T-helper 9 cell (primary cell): ENCODE measurements at places on chromosomes 6 and 20.

GRCh38 chr20:51542571-51543421, at the start of gene NFATC2:
TSS of gene NFATC2 (minus strand) at chr20:51542719. CDS start at chr20:51542499, 220 bp downstream.
- peak; percentile 46 for DNase-seq

GRCh38 chr6:95292011-95292410, 285.3 kb upstream of the MANEA start:
- no peak for DNase-seq

DNA sequence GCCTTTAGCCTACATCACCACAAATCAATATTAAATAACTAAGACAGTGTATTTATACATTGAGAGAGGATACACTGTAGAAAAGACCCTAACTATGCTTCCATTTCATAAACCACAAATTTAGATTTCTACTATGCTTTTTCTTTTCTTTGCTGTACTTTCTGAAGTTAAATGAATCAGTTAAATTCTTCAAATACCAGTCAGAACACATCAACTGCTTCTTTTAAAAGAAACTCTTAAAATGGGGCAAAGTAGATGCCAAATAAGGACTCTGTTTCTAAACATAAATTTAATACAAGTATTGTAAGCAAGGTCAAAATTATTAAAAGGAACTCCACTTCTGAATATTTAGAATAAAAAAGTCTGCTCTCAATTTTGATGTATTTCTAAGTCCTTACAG, 76.9 kb downstream of the GMDS start:
- no peak for DNase-seq

DNA sequence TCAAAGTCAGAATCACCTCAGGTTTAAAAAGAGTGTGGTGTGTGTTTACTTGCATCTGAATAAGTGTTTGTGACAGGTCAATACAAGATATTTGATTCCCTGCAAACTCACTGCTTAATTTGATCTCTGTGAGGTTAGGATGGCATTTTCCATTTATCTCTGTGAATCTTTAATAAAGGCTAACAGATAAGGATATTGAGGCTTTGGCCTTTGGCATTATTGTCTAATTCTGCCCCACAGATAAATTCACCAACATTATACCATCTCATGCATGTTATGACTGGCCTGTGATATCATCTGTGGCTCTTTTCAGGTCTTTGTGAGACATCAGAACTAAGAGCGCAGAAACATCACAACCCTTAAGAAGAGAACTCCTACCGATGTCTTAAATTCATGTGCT, 84.7 kb downstream of the TRMT6 start:
- no peak for DNase-seq

- DNase-seq, result no peak
Measured at GRCh38 chr6:6458172-6458571, 130.3 kb upstream of the LY86 start.

DNA sequence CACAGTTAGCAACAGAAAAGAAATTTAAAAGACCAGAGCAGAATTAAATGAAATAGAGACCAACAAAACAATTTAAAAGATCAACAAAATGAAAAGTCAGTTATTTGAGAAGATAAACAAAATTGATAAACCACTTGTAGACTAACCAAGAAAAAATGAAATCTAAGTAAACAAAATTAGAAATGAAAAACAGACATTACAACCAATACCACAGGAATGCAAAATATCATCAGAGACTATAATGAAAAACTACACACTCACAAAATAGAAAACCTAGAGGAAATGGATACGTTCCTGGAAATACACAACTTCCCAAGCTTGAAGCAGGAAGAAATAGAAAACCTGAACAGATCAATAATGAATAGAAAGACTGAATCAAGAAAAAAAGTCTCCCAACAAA, 97.8 kb downstream of the WDR27 start:
- DNase-seq, result no peak
